ENCODE measurements at places on chromosomes 11 and 22.

- DNase-seq = no peak
Observed at GRCh38 chr22:44202261-44202789, 21.6 kb downstream of the PARVG start.

DNA sequence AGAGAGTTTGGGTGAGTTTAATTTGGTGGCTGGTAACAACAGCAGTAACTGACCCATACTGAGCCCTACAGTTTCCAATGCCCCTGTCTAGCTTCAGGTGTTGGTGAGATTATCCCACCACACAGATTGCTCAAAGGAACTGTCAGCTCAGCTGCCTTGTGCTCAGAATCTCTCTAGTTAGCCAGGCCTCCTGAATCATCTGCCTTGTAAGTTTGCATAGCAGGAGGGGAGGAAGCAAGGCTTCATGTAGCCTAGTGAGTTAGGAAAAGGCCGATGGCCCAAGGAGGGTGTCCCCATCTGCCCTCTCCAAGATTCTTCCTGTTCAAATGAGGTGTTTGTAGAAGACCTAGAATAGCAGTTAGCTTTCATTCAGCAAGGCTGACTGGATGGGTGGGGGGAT lies 74.3 kb downstream of the MICAL2 start:
- no peak for DNase-seq

- DNase-seq = no peak
Observed at GRCh38 chr11:73192272-73192671, 25.8 kb upstream of the P2RY2 start.

DNA sequence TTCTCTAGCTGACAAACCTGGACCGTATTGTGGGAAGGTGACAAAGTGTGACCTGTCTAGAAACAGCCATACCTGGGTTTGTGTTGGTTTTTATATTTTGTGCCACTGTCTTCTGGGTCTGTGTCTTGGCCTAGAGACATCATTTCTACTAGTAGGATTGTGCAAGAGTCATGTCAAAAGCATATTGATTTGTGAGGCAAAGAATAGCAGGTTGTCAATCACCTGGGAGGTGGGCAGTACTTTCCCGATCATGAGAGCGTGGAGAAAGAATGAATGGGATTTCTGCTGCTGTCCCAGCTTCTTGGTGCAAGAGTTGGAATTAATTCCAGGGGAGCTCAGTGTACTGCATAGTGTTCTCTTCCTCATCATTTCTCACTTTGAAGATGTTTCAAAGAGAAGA lies 5.0 kb upstream of the FERMT3 start:
- no peak for DNase-seq

DNA sequence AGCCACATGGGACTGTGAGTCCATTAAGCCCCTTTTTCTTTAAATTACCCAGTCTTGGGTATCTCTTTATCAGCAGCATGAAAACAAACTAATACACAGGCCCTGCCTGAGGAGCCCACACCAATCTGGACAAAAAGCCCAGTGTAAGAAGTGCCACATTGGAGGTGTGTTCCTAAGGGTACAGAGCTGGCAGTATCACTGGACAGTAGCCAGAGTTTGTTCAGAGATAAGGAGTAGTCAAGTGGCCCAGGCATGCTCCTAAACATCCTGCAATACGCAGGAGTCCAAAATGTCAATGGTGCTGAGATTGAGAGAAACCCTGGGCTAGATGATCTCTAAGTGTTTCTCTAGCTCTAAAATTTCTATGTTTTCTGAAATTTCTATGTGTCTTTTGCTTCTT lies 27.0 kb upstream of the POGLUT3 start:
- no peak for DNase-seq

- no peak for DNase-seq
Observed at GRCh38 chr11:44149651-44150050, 54.2 kb downstream of the EXT2 start.

GRCh38 chr11:68053117-68053516 lies 14.3 kb downstream of the TCIRG1 start:
- no peak for DNase-seq

GRCh38 chr11:124581817-124582216 lies 12.0 kb downstream of the OR8A1 start:
- DNase-seq = no peak

- peak; percentile 9 for DNase-seq
Observed at GRCh38 chr22:30610299-30610698, 3.3 kb downstream of the TCN2 start.

DNA sequence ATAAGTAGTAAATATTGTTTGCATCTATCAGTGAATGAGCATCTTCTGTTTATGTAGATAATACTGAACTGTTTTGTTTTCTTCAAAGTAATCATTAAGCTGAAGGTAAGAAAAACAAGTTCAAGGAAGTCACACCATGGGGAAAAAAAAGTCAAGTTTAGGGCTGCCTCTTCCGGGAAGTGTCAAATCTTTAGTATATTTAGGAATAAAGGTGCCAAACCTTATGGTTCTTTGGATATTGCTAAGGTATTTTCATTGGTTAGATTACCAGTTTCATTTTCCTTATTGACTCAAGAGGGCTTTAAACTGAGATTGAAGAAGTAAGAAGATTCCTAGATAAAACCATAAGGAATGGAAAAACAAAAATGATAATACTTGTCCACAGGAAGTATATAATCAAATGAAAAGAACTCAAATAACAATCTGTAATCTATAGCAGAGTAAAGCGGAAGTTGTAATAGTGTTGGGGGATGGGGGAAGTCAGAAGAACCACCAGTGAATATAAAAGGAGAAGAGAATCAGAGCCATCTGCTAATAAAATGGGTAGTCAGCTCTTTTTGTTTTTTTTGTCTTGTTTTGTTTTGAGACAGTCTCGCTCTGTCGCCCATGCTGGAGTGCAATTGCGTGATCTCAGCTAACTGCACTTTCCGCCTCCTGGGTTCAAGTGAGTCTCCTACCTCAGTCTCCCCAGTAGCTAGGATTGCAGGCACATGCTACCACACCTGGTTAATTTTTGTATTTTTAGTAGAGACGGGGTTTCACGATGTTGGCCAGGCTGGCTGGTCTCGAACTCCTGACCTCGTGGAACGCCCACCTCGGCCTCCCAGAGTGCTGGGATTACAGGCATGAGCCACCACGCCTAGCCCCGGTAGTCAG lies 2.3 kb downstream of the ATM start:
- DNase-seq = no peak

- DNase-seq = no peak
Observed at GRCh38 chr11:20088397-20089225, 71.7 kb downstream of the DBX1 start.

DNA sequence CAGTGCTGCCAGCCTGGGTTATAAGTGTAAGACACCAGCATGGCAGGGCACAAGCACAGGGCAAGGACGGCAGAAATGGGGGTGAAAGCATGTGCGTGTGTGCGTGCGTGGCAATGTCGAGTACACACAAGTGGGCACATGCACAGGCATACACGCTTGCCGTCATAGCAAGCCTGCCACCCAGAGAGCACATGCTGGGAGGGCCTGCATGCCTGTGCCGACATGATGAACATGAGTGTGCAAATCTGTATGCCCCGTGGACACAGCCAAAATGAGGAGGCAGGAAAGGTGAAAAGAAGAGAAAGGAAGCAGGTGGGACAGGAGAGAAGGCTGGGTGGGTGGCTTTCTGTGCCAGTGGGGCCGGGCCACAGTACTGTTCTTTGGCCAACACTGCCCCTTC lies 62.9 kb downstream of the NECTIN1 start:
- no peak for DNase-seq

DNA sequence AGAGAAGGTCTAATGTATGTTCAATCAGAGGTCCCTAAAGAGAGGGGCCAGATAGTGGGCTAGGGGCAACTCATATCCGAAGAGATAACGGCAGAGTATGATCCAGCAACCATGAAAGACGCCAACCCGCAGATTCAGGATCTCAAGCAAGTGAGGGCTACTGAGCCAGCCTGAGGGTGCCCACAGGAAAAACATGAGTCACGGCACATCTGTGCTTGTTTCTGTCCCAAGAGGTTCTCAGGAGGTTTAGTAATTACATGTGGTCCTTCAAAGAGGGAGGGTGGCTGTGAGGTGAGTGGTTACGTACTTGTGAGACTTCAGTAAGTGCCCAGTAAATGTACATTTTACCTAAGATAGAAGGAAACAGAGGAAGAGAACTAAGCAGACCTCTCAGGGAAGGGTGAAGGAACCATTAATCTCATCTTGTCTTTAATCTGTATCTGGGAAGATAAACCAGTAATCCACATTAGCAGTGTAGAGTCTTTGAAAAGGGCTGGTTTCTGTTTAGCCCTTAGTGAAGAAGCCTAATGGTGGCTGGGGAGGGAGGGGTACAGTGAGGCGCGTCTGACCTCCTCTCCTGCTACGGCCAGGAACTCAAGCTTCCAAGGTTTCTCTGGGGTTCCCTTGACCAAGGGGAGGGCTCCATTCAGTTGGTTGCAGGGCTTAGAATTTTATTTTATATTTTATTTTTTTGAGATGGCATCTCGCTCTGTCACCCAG lies 10.2 kb downstream of the SIRT3 start:
- DNase-seq = no peak

DNA sequence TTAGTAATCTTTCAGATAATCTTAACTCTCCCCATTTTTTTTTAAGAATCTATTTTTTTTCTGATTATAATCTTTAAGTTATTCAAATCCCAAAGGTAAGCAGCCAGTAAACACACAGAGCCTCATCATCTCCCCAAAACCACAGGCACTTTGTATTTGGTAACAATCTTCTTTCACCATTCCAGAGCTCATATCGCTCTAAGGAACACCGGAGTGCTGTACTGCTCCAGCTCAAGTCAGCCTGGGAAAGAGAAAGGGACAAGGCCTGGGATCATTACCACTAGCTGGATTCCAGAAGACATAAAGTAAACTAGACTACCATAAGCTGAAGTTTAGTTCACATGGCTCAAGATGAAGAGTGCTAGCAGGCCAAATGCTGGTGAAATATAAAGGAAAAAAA lies 73.0 kb upstream of the APOA1 start:
- DNase-seq = no peak

DNA sequence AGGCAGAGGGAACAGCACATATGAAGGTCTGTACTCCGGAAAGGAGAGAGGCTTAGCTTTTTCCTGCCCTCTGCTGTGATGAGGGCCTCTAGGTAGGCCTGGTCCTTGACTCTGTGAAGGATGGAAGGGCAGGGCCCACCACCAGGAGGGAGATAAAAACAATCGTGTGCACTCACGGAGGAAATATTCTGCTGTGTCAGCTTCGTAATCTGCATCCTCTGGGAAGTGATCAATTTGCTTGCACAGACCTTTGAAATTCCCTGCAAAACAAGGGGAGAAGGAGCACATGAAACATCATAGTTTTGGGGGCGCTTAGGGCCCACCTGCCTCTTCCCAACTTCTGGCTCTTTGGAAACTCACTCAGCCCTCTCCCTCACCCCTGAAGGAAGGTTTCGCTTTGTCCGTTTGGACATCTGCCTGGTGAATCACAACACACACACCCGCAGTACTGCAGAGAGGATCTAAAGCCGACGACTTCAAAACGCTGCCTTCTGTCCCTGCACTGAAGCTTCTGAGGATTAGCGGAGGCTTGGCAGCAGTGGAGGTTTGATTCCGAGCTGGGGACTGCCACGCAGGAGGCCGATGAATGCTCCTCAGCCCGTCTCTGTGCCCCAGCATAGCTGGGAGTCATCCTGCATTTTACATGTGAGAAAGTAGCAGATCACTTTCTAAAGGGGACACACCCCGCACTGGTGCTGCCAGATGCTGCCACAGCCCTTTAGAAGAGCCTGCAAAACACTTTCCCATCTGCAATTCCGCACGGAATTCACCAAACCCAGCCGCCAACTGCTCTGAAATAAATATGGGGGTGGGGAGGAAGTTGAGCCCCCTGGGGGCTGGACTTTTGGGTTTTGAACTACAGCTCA lies 58.6 kb upstream of the EIF3D start:
- DNase-seq = no peak

- no peak for DNase-seq
Observed at GRCh38 chr11:70901951-70902521, 350.3 kb downstream of the SHANK2 start.

- DNase-seq = no peak
Observed at GRCh38 chr11:21710809-21711208, 482.1 kb upstream of the ANO5 start.

DNA sequence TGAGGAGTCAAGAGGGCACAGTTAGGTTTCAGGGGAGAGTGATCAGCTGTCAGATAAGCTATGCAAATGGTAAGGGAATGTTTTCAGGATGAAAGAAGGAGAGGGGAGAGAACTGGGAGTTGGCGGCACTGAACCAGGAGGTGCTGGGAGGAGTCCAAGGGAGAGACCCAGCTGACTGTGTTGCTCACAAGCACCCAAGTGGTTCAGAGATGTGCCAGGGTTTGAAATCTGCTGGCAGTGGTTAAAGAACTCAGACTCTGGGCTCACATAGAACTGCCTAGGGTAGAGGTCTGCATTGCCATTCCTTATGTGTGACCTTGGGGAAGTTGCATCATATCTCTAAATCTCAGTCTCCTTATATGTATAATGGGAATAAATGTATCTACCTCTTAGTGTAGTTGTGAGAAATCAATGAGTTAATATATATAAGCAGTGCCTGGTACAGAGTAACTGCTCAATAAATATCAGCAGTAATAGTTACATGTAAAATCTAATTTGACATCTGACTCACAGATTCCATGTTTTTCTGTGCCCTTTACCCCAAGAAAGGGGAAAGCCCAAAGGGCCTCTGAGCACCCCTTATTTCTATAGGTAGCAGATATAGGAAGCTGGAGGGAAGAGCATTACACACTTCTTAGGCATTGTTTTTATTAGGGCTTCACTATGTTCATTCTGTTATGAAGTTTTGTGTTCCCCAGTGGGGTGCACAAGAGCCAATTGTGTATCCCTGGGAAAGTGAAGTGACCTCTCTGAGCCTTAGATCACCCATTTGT lies 66.9 kb upstream of the SESN3 start:
- DNase-seq = no peak

DNA sequence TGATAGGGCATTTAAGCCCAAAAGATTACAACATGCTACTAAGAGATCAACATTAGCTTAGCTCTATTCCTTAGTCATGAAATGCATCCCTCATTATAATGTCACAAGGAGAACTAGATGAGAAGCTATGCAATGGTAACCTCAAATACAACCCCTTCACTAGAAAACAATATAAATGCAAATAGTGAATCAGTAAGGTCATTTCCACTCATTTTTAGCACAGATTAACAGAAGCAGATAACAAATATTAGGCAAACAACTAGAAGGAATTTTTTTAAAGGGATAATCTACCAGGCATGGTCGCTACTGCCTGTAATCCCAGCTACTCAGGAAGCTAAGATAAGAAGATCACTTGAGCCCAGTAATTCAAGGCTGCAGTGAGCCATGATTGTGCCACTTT lies 28.2 kb downstream of the SIK3 start:
- DNase-seq = no peak

GRCh38 chr11:95156916-95157541 lies 67.4 kb downstream of the ENDOD1 start:
- no peak for DNase-seq

DNA sequence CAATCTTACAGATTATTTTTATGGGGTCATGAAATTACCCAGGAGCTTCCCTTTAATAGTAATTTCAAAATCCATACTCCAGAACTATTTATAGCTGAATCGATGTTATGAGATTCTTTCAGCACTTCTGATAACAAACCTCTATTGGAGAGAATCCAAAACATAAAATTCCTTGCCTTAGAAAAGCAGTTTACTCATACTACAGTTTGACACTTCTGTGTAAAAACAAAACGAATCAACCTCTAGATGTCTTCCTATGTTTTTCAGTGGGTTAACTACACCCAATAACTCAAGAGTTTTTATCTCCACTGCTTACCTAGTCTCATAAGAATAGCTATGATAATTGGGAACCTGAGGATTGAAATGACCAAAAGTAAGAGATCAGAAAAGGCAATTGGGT lies 35.6 kb downstream of the KIF18A start:
- DNase-seq = no peak
